ENCODE measurements at places on chromosomes 5 and 9.

DNA sequence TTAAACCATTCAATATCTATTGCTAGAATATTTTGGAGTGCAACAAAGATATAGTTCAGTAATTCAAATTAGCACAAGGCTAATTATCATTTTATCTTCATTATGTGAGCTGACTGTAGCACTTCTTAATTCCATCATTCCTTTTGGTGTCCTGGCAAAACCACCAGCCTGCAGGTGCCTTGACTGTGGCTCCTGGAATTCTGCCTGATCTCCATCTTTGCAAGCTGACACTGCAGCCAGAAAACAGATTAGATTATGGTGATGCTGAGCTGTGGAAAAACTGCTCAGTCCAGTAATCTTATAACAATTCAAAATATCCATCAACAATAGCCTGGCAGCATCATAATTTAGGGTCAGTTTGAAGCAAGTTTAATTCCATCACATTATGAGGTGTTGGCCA lies 919.5 kb downstream of the DTWD2 start:
- DNase-seq, result no peak

GRCh38 chr5:181198106-181198685 lies 6.8 kb downstream of the TRIM7 start:
- no peak for DNase-seq

DNA sequence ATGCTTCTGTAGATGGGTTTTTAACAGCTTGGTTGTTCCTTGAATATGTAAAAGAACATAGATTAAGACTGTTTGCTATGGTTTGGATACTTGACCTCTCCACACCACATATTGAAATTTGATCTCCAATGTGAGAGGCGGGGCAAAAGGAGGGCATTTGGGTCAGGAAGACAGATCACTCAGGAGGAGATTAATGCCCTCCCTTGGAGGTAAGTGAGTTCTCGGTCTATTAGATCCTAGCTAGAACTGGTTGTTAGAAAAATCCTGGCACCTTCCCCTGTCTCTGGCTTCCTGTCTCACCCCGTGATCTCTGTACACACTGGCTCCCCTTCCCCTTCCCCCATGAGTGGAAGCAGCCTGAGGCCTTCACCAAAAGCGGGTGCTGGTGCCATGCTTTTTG lies 281.1 kb upstream of the ANKRD55 start:
- DNase-seq, result no peak

- no peak for DNase-seq
These were observed 76.4 kb downstream of the TTLL11 start for GRCh38 chr9:122016744-122017143.

DNA sequence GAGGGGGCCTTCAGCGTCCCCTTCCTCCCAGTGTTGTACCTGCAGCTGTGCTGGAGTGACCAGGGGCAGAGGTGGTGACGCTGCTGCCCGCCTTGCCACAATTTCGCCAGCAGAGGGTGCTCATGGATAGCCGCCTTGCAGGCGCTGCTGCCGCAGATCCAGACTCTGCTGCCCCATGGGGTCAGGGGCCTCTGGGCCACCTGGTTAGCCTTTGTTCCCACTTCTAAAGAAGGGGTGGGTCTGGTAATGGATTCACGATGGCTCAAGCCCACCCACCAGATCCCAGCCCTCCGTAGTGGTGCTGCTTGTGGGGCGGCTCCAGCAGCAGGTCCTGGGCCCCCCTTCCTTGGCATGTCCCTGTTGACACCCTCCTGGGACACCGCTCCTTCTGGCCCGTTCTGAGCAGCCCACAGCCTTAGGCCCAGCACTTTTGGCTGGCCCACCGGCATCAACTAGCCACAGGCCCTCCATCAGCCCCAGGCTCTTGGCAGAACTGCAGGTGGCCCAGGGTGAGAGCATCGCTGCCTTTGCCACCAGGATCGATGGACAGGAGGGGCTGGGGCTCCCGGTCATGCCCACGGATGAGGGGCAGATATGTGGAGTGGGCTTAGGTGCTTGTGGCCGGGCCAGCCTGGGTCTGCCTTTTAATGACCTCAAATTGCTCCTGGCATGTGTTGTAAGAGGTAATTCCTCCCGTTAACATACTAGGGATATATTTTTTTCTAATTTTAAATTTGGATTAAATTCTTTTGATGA lies 57.2 kb downstream of the COL5A1 start:
- peak; percentile 29 for DNase-seq

- no peak for DNase-seq
These were observed 11.7 kb upstream of the OR1J2 start for GRCh38 chr9:122498883-122499288.

DNA sequence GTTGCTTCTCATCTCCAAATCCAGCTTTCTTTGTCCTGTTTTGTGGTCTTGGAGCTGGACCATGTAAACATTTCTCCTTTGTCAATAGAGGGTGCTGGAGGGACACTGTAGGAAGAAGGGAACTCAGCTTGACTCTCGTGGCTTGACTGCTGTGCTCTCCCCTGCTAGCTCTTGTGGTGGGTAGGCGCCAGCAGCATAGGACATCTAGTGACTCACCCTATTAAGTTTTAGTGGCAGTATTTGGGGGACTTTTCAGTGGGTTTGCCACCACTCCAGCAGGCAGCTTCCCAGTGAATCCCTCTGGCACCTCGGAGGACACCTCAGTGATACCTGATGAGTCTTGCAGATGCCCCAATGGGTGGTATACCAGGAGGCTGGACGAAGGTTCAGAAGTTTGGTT lies 97.8 kb downstream of the TSSK1B start:
- DNase-seq, result no peak

DNA sequence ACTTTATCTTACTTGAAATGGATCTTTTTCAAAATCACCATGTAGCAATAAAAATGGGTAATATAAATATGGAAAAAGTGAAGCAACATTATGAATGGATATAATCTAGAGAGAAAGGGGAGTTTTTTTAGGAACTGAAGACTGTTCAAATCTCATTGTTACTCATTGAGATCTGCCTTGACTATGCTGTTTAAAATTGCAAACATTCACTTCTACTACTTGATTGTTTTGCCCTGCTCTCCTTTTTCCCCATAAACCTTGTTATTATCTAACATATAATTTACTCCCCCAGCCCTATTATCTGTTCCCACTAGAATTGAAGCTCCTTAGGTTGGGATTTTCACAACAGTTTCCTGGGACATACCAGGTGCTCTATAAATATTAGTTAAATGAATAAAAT lies 22.0 kb downstream of the PAM start:
- DNase-seq, result no peak

DNA sequence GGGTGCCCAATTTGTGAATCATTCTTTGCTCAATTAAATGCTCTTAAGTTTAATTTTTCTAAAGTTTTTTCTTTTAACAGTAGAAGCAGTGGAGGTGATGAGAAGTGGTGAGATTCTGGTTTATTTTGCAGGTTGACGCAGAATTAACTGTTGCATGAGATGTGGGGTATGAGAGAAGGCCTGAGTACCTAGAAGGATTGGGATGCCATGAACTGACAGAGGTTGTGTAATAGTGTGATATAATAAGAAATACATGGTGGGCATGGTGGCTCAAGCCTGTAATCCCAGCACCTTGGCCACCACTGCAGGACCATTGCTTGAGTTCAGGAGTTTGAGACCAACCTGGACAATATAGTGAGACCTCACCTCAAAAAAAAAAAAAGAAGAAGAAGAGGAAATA lies 8.4 kb upstream of the SH3TC2 start:
- no peak for DNase-seq

Data from activated CD4-positive, alpha-beta T cell treated with anti-CD3 and anti-CD28 coated beads for 24 hours (primary cell).